ENCODE measurements at places on chromosomes 13 and 19.
A peak's percentile ranks its signal among the peaks of the same experiment; 100 is the strongest.

DNA sequence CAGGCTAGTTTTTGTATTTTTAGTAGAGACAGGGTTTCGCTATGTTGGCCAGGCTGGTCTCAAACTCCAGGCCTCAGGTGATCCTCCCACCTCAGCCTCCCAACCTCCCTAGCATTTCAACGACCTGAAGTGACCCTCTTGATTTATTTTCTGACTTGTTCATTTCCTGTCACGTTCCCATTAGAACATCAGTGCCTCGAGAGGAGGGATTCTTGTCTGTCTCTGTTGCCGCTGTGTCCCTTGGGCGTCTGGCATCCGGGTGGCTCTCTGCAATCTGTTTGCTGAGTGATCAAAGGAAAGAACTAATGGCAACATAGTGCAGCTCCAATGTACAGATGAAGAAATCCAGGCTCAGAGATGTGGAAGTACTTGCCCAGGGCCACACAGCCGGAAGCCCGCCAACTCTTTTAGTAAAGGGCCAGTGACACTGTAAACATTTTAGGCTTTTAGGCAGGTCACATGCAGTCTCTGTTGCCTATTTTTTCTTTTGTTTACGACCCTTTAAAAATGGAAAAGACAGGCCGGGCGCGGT, 47.5 kb downstream of the NFIC start:
- no peak for DNase-seq

DNA sequence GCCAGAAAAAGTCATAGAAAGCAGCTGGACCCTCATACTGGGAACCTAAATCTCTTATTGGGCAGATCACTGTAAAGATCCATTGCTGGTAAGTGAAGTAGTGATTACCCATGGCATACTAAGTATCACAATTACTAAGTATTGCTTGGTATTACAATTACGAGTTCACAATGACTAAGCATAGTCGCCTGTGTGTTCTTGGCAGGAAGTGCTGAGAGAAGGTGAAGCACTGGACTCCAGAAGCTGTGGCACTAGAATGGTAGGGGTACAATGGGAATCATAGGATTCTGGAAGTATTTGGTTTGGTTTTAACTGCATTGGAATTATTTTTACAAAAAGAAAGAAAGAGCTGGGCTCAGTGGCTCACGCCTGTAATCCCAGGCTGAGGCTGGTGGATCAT, 20.3 kb downstream of the LGALS16 start:
- DNase-seq: no peak

DNA sequence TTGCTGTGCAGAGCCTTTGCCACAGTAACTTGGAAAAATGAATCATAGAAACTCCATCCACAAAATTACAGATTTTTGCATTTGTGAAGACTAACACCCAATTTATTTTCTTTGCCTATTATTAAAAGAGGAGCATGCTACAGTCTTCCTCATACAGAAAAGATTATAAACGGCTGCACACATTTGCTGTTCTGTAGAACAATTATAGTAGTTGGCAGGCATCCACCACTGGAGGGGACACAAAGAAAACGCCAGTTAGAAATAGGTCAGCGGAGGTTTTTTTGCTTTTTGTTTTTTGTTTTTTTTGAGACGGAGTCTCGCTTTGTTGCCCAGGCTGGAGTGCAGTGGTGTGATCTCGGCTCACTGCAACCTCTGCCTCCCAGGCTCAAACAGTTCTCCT, 51.6 kb downstream of the SACS start:
- no peak for DNase-seq

DNA sequence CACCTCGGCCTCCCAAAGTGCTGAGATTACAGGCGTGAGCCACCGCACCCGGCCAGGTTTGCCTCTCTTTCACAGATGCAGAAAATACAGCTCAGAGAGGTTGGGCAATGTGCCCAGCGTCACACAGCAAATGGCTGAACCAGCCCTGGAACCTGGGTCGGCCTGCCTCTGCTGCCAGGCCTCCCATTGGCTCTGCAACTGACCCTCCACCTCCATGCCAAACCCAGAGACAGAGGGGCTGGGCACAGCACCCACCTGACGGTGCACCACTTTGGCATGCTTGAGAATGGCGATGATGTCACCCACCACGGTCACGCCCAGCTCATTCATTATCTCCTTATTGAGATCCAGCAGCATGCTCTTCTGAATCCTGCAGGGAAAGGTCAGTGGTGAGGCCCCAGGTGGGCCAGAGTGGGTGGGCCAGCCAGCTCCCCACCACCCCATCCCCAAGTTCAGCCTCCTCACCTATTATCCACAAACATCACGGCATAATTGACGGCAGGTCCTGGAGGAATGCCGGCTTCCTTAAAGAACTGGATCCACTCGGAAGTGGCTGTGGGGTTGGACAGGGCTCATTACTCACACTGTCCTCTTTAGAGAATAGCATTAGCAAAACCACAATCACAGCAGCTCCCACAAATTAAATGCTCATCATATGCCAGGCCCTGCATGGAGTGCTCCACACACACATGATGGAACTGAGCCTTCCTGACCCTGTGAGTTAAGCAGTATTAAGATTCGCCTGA, 12.2 kb downstream of the C19orf47 start:
- DNase-seq: no peak

DNA sequence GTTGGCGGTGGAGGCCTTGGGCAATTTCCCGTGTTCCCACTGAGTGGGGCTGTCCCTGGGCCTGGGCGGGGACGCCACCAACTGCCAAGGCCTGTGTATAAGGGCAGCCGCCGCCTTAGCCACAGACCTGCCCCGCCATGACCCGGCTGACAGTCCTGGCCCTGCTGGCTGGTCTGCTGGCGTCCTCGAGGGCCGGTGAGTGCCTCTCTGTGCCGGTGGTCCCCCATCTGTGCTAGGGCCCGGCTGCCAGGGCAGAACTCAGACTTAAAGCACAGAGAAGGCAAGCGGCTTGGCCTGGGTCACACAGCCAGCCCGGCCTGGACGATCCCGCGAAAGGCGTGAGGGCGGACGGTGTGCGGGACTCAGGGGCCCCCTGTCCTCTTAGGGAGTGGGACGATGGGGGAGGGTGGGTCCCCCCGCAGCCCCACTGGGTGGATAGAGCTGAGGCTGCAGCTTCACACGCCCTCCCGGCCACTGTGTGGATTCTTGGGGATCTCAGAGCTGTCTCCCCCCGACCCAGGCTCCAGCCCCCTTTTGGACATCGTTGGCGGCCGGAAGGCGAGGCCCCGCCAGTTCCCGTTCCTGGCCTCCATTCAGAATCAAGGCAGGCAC, at the start of gene AZU1:
Gene AZU1 (plus strand): TSS at position 128 of the 612 bp plus-strand sequence. CDS start 10 bp downstream, at position 138.
- peak; percentile 81 for DNase-seq

Data from upper lobe of left lung (tissue), 6 donors.